ENCODE measurements at places on chromosomes 2 and 18.

DNA sequence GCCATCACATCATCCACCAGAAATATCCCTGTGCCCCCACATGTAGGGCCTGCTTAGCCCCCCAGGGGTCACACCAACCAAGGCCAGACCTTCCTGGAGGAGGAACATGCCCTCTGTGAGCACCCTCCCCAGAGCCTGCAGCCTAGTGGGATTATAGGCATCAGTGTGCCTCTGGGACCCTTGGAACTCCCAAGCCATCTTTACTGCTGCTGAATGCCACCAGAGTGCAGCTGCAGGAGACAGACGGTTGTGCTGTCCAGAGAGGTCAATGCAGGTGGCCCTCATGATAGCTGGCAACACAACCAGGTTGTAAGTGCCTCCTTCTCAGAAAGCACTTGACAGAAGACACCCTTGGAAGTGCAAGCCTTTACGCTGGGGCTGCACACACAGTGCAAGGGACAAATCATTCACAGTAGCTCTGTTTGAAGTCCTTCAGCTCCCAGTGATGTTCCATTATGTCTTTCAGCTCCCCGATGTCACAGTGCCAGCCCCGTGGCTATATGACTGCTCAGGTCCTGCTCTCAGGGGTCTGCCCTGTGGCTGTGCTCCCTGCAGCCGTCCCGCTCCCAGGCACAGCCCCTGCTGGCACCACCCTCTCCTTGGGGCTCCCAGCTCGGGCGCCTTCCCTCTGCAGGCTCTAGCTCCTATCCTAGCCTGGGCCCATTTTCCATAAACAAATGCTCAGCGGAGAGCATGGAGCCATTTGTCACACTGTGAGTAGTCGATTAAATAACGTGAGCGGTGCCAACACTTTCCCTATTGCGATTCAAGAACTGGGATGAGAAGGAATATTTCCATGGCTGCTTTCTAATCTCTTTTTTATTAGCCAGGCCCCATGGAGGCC, 65.1 kb downstream of the EDAR start:
- DNase-seq = no peak

DNA sequence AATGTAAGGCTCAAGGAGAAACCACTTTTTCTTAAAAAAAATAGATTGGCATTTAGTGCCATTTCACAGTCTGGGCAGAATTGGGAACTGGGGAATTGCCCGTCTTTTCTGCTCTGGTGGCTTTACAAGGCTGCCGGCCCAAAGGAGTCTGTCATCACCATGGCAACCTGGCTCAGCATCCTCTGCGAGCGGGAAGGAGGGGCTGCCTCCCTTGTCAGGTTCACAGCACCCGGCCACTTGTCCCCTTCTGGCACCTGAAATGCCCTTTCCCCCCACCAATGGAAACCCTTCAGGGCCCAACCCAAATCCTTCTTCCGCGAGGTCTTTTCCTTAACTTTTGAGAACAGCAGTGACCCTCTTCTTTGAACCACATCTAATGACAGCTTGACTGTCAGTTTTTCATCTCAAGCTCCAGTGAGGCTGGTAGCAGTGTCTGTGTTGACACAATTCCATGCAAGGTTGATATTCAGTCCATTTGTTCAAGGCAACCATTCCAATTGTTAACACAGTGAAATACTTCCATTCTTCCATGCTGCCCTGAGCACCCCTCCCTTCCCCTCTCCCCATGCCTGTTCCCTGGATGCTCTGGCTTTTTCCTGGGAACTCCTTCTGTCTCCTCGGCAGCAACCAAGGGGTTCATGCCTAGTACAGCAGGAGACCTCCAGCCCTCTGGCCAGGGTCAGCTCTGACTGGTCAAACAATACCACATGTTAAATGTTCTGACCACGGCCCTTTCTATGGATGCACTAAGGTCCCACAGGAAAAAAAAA, 79.6 kb downstream of the DNER start:
- no peak for DNase-seq

DNA sequence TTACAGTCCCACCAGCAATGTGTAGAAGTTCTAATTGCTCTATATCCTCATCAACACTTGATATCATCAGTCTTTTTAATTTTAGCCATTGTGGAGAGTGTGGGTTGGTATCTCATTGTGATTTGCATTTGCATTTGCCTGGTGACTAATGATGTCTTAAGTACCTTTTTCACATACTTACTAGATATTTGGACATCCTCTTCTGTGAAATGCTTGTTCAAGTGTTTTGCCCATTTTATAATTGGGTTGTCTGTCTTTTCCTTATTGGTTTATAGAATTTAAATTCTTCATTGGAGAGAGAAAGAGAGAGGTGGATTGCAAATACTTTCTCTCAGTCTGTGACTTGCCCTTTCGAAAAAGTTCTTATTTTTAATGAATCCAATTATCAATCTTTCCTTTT, 14.0 kb upstream of the PPP1CB start:
- no peak for DNase-seq

GRCh38 chr2:64943387-64944150, 45.6 kb upstream of the SLC1A4 start:
- DNase-seq = peak; percentile 54

DNA sequence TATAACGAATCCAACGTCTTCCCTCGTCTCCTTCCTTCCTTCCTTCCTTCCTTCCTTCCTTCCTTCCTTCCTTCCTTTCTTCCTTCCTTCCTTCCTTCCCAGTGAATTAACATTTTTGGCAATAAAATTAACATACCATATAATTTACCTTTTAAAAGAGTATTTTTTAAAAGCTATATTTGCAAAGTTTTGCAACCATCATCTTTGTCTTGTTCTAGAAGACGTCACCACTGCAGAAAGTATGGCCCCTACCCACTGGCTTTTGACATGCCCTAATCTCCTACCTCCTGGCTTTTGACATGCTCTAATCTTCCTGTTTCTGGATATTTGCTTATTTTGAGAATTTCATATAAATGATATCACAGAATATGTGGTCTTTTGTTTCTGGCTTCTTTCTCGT, 1023.9 kb upstream of the ZEB2 start:
- DNase-seq = no peak

DNA sequence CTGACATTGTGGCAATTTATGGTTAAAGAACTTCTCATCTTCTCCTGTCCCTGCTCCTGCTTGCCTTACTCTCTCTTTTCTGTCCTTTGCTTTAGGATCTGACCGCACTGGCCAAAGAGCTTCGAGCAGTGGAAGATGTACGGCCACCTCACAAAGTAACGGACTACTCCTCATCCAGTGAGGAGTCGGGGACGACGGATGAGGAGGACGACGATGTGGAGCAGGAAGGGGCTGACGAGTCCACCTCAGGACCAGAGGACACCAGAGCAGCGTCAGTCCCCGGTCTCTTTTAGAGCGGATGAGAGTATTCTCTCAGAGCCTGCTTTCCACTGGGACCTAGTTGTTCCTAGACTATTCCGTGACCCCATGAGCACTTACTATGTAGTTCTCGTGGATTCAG, 122.2 kb upstream of the IL1R2 start:
- no peak for DNase-seq

- peak; percentile 53 for DNase-seq
Measured at GRCh38 chr2:105747254-105747894, 2.7 kb downstream of the NCK2 start.

GRCh38 chr2:106163948-106164545, 30.1 kb downstream of the UXS1 start:
- DNase-seq = no peak

DNA sequence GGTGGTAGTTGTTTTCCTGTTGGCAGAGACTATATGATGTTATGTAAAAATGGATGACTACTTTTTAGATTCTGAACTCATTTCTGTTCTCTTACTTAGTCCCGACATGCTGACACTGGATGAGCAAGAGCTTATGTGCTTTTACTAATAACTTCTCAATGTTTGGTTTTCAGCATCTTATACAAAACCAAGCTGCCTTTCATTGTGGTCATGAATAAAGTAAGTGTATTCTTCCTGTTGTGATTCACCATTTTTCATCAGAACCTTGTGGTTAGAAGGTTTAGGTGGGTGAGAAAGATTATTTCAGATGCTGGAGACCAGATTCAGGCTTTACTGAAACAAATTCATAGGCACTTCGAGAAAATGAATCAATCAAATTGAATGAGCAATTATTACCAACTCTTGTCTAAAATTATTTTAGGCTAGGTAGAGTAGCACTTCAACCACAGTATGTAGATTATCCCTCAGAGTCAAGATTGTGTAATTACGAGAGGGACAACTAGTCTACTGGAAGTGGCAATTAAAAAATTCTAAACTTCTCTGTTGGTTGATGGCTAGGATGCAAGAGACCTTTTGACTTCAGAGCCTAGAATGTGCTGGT, 9.3 kb downstream of the GPN1 start:
- no peak for DNase-seq

All from suppressor macrophage treated with lipopolysaccharide for 1 hour (primary cell).